ENCODE measurements at places on chromosomes 3 and 15. TPM values are rescaled to one million over a fixed set of nuclear protein-coding genes. Genes with fewer than 3 reads are reported as not detected.

The DUOX2 gene
- total RNA-seq = not detected

The CLSTN2 gene
- 0.83 TPM for total RNA-seq

The C3orf80 gene
- 3.0 TPM for total RNA-seq

The TRIP4 gene
- 10.3 TPM for total RNA-seq

The MUC13 gene
- total RNA-seq = not detected

The CFAP100 gene
- not detected for total RNA-seq

The ISLR2 gene
- 0.27 TPM for total RNA-seq

The LTK gene
- 0.14 TPM for total RNA-seq

The GOLGA8T gene
- 0.54 TPM for total RNA-seq

The TUSC7 gene
- total RNA-seq = not detected

The ANKRD63 gene
- total RNA-seq = 0.74 TPM

The SI gene
- total RNA-seq = not detected

The MAGI1 gene
- 63.8 TPM for total RNA-seq

The FAM107A gene
- 1.0 TPM for total RNA-seq

Measured in GM23338 (cell line).